Caki2 (cell line): ENCODE measurements at places on chromosomes 11 and 22.
A peak's percentile ranks its signal among the peaks of the same experiment; 100 is the strongest.

DNA sequence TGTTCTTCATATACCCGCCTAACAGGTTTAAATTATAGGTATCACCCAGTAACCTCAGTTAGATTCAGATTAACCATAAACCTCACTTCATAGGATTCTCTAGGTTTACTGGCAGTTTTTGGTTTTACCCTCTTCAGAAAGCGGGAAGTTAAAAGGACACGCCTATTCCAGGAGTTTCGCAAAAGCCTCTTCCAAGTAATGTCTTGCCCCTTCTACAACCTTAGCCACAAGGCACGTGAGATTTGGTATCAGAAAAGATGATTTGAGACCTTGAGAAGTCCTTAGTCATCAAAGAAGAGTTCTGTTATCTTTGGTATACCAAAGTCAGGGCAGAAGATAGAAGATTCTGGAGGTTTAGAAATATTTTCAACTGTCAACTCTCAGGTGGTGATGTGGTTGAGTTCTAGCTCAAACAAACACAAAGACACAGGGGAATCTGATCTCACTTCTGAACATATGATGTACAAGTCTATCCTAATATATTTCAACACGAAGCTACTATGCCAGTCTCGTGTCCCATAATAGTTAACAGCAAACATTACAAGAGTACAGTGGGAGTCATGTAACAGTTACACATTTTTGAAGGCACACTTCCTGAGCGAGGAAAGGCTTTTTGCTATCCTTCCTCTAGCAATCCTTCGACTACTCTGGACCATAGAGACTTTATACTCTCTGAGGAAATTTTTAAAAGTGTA lies 103.5 kb downstream of the USP35 start:
- no peak for DNase-seq

DNA sequence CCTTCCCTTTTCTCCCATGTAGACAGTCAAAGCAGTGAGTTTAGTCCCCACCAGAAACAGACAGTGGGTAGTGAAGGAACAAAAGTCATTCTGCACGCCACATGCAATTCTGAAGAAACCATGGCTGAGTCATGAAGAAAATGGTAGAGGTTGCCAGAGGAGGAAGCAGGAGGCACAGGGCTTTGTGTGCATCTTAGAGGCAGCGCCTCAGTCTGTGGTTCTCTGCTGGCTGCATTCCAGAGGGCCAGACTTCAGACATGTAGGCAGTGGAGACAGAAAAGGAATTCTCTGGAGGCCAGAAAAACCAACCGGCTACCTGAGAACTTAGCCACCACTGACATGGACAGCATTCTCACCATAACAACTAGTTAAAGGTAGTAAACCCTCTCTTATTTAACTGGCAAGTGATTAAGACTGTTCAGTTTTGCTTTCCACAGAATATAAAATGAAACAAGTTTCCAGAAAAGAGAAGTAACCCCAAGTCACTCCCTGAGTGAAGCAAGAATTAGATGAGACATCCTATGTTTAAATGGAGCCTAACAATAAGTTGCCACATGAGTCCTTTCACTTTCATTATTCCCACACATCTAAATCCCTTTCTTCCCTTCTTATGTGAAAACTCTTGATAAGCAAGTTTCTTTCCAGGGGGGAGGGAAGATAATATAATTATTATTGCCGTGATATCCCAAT lies 556.1 kb downstream of the SOX6 start:
- no peak for DNase-seq

DNA sequence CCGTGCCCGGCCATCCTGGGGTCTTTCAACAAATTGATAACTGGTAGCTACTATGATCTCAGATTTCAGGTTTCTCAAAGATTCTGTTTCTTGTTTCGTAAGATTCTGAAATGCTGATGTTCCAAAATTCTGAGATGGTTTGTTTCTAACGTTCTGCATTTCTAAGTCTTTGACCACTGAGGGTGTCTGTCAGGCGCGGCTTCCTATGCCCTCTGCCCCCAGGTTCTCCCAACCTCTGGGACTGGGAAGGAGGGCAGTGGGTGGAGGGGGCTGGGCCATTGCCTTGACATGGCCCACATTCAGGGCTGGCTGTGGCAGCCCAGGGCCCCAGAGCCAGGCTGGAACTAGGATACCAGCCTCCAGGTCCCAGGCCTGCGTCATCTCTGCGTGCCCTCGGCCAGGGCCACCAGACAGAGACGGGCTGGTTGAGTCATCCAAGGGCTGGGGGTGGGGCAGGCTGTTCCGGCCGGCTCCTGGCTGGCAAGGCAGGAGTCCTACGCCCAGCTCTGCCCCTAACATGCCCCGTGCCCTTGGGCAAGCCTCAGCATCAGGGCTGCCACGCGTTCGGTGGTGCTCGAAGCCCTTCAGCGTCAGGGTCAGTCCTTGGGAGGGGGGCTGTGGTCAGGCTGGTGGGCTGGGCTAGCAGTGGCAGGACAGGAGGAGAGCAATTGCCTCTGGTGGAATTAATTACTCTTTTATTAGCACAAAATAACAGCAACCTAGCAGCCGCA lies 5.2 kb downstream of the TMEM134 start:
- peak; percentile 81 for DNase-seq

DNA sequence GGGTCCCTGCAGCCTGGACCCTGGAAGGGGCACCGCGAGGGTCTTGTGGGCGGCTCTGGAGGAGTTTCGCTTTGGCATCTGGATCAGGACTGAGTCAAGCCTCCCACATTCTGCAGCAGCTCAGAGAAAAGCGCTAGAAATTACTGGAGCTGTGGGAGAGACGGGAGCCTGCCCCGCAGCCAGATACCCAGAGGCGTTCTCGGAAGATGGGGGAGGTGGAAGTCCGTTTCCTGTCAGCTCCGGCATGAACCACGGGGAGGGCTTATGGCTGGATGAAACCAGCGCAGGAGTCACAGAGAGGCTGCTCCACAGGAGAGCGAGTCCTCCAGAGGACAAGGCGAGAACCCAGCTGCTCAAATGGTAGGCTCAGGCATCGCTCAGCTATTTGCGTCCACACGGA lies 379.3 kb downstream of the OPCML start:
- DNase-seq: no peak

GRCh38 chr11:67422891-67423290 lies 5.4 kb upstream of the RPS6KB2 start:
- DNase-seq: peak; percentile 22
